Stimulated activated CD4-positive, alpha-beta T cell treated with anti-CD3 and anti-CD28 coated beads, Interleukin-2, amount 100 ng/mL, for 24 hours (primary cell): ENCODE measurements at places on chromosomes 16 and 17.

DNA sequence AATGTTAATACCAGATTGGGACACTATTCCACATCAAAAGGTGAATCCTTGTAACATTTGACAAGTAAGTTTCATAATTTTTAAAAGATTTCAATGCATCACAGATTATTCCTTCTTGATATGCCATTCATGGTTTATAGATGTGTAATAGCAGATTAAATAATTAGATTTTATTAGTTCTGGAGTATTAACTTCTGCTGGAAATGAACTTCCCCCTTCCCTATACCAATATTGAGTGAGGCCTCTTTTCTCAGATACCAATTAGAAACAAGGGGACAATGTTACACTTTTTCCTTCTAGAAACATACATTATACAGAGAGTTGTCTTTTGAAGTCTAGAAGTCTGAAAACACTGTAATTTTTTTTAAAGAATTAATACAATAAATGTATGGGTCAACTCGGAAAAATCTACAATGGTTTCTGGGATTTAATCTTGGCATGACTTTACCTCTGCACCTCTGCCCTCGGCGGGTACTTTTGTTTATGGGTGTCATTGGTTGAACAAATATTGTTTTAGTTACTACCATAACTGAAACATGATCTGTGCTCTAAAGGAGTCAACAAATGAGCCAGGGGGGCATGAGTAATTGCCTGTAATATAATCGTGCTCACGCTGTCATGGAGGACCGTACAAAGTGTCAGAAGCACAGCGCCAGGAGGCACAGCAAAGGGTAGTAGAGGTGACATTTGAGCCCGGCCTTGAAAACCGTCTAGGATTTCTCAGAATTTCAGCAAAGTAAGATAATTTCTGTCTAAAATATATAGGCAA, 8.2 kb downstream of the LRRC37B start:
- DNase-seq, result no peak

GRCh38 chr16:28498666-28499381, 4.4 kb downstream of the APOBR start:
- DNase-seq, result no peak

DNA sequence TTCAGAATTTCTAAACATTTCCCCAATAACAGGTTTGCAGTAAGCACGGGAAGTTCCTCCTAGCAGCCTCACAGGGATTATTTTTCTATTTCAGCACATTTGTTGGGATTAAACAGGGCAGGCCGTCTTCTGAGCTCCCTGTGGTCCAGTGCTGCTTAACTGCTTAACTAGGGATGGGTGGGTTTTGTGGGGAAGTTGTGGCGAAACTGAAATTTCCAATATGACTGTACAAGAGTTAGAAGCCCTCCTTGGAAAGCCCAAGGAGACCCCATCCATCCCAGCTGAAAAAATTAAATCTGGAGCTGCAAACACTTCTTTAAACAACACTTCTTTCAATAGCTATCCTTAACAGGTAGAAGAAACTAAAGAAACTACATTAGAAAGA, 22.2 kb downstream of the FAM117A start:
- DNase-seq, result no peak

GRCh38 chr16:56409195-56409594, 16.1 kb downstream of the AMFR start:
- no peak for DNase-seq

DNA sequence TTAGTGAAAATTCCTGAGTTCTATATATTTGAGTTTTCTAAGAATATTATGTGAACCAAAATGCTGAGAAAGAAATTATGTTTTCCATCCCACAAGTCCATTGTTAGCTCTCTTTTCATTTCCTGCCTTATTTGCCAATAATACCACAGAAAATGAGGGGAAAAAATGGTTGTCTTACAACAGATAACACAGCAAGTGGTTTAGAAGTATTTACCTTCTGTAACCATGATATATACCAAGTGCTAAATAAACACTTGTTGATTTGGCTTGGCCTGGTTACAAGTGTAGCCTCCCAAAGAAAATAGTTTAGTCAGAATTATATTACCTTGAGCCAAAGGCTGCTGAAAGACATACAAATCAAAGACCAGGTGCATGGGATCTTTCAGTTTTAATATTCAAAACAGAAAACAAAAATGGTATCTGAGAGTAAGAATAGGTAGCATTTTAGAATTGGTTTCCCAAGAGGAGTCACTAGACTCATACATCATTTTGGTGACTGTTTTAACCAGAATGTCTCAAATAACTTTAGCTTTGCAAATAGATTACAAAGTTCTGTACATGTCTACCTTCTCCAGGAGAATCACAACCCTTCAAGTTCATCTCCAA, 439.8 kb upstream of the DYNLRB2 start:
- no peak for DNase-seq

DNA sequence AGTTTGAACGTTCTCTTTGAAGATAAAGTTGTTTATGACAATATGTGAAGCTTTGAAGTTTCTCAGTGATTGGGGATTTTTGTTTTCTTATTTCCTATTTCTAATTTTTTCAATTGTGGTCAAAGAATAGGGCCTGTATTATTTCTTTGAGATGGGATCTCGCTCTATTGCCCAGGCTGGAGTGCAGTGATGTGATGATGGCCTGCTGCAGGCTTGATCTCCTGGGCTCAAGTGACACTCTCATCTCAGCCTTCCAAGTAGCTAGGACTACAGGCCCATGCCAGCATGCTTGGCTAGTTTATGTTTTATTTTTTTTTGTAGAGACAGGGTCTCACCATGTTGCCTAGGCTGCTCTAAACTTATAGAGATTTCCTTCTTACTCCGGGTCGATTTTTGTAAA, 11.7 kb upstream of the ANKRD40CL start:
- DNase-seq, result no peak

- DNase-seq, result no peak
These were observed 538 bp upstream of the FCSK start for GRCh38 chr16:70453892-70454221.

DNA sequence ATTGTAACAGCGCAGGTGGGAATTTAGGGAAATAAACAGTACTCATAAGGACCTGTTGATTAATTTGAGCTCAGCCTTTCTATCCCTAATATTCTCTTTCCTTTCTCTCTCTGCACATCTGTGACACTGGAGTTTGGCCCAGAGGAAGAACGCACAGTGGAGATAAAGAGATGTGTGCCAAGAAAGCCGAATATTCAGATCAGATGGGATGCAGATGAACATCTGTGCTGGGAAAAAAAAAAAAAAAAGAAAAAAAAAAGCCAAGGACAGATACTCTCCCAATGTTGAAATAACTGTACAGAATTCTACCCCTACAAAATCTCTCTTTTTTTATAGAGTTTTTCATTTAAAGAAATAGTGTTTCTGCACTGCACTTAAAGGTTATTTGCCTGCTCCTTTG, 485.4 kb downstream of the KCNJ2 start:
- no peak for DNase-seq

- DNase-seq, result no peak
These were observed 1469.3 kb downstream of the CDH8 start for GRCh38 chr16:60566901-60567300.

DNA sequence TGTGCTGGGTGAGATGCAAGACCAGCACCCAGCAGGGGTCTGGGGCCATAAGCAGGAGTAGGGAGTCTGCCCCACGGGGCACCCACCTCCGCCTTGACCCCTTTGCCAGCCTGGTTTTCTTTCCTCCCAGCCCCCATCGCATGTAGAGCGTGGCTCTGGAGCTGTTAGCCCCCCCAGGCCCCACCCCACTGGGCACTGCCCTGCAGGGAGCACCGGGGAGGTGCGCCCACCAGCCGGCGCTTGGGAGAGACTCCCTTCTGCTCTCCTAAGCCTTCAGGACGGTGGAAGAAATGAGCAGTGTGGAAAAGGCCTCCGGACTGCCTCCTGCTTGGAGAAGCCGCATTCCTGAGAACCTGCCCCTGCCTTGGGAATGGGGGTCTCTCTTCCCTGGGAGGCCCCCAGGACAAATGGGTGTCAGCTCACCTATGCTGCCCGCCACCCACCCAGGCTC, 186.2 kb downstream of the IRF8 start:
- DNase-seq, result no peak

DNA sequence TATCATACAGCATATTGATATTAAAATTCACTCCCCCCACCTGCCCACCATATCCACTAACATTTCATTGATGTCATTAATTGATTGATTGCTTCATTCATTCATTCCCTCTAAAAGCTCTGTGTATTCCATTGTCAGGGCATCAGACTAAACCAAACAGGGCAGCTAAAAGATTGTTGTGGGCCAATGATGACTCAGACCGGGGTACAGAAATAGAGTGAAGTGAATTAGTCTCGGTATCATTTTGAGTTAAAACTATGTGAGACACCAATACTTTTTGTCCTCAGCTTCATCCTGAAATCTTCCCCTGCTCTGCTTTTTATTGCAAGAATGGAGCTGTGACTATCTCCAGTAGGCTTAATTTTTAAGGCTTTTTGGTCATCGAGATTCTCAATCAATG, 868.3 kb downstream of the CDH11 start:
- no peak for DNase-seq

DNA sequence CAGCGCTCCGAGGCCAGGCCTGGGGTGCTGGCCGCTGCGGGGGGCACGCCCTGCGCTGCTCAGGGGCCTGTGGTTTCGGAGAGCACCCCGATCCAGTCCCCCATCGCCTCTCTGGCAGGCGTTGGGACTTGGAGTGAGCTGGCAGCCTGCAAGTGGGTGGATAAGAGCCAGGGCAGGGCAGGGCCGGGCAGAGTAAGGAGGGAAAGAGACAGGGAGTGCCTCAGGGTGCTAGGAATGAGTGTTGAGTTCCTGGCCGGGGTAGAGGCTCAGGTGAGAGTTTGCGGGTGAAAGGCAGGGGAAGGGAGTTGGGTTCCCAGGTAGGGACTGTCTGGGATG, 1.3 kb downstream of the CDH13 start:
- no peak for DNase-seq

DNA sequence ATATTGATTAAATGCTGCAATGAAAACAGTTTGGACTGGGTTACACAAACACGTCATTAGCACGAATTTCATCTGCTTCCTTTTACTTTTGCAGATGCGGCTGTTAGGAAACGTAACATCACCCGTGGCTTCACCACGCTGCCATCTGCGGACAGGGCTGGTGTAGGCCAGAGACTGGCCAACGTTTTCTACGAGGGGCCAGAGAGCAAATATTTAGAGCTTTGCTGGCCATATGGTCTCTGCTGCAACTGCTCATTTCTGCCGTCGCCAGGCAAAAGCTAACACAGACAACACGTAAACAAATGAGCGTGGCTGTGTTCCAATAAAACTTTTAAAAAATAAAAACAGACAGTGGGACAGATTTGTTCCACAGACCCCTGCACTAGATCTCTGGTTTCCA, 96.6 kb downstream of the ENGASE start:
- no peak for DNase-seq

- no peak for DNase-seq
These were observed 51.8 kb downstream of the SOCS3 start for GRCh38 chr17:78307887-78308638.

DNA sequence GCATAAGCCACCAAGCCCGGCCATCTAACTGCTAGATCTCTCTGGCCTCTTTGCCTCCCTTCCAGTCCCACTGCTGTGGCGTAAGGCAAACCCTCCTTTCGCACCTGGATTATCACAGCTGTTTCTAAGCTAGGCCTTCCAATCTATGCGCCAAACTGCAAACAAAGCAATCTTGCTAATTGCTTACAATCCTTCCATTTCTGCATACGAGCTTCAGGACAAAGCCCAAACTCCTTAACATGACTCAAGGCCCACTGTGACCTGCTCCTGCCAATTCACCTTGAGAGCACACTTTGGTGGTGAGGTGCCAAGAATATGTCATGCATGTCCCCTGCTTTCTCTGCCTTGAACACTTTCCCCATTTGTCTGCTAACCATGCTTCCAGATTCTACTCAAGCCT, 6.0 kb upstream of the ARL5C start:
- no peak for DNase-seq

DNA sequence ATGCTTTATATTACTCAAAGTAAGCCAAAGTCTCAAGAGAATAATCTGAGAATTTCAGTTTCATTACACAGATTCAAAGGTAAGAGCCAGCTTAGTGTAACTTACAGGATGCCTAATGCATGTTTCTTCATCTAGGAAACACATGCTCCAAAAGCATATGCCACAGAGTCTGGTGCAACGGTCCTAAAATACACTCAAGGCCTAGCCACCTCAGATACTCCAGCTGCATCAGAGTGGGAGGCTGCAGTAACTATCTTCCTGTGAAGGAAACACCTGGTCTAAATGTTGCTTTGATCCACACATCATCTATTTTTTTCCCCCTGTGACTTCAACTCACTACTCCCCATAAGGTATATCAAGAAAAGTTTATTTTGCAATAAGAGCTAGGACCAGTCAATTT, 51.6 kb upstream of the CORO6 start:
- DNase-seq, result no peak

GRCh38 chr16:66621973-66622372, 17.5 kb downstream of the CMTM3 start:
- no peak for DNase-seq

DNA sequence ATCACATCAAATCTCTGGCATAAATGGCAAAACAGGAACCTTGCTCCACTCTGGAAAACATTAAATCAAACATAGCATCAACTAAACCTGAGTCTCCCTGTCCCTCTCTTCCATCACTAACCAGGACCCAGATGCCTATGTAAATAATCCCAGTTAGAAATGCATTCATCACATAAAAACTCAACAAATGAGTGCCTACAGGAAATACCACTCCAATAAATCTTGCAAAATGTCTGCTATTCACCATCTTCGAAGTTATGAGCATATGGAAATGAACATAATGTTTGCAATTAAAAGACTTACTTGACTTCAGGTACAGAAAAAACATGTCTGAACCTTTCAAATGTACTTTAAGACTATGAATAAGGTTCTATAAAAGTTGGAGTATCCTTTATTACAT, 425.0 kb downstream of the CDH11 start:
- DNase-seq, result no peak

GRCh38 chr17:15957206-15957605, 12.3 kb downstream of the ADORA2B start:
- peak; percentile 41 for DNase-seq

- no peak for DNase-seq
These were observed 1.9 kb upstream of the HSF4 start for GRCh38 chr16:67162506-67163163.

DNA sequence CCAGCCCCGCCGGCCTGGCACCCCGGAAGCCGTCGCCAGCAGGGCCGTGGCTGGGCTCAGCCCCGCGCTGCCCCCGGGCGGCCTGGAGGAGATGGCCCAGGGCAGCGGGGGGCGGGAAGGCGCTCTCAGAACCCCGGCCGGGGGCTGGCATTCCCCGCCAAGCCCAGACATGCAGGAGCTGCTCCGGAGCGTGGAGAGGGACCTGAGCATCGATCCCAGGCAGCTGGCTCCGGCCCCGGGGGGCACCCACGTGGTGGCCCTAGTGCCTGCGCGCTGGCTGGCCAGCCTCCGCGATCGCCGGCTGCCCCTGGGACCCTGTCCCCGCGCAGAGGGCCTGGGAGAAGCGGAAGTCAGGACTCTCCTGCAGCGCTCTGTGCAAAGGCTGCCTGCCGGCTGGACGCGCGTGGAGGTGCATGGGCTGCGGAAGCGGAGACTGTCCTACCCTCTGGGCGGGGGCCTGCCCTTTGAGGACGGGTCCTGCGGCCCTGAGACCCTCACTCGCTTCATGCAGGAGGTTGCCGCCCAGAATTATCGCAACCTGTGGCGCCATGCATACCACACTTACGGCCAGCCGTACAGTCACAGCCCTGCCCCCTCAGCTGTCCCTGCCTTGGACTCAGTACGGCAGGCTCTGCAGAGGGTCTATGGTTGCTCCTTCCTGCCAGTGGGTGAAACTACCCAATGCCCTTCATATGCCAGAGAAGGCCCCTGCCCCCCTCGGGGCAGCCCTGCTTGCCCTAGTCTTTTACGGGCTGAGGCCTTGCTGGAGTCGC, 551 bp downstream of the WDR81 start:
- no peak for DNase-seq
